Suprapubic skin (tissue), 4 donors: ENCODE measurements at places on chromosomes 16 and 17.

DNA sequence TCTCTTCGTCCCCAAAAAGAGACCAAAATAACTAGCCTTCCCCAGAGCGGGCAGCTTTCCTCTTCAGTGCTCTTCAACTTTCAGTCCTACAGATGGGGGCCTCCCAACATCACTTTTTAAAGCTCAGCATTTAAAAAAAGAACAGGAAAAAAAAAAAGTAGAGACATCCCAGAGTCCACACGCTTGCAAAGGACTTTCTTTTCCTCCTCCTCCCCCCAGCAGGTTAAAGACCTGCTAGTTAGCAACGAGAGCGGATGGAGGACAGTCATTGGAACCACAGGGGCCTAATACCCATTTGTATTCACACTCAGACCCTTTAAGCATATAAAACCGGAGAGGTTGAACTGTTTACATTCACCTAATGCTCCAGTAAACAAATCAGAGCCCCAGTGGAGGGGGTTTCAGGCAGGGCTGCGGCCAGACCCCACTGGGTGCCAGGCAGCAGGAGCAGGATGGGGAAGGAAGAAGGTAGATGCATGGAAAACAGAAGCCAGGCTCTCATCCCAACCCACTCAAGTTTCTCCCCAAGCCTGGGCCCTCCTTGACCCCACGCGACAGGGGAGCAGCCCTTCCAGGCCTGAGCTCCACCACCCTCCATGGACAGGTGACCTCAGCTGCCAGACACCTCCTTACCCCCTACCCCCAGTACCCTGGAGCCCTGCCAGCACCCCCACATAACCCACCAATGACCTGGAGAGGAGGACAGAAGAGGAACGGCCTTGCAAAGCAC lies 15.2 kb downstream of the ZFHX3 start:
- no peak overlapping the region for H3K4me3 ChIP-seq
- no peak overlapping the region for H3K27ac ChIP-seq
- peaks cover 26% of the 10 kb centered on the region for H3K4me1 ChIP-seq
- DNase-seq = no peak

- H3K4me1 ChIP-seq = peaks cover 71% of the 10 kb centered on the region
- H3K27me3 ChIP-seq = peaks cover 90% of the 10 kb centered on the region
- H3K36me3 ChIP-seq = no peaks in the 10 kb centered on the region
- H3K4me3 ChIP-seq = peak overlapping the region; percentile 33
Measured at GRCh38 chr17:79801156-79802038, 4.5 kb upstream of the CBX8 start.

DNA sequence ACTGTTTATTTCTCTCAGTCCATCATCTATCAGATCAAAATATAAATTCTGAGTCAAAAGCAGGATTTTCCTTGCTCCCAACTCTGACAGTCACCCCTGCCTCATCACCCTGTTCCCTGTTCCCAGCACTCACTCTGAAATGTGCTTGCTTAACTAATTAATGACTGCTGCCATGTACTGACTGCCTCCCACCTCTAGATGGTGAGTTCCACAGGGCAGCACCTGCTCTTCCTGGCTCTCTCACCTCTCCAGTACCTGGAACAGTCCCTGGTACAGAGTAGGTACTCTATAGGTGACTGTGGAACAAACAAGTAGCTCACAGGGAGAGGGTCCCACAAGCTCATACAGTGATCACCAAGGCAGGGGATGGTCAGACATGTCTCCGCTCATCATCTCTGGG lies 114.3 kb upstream of the C16orf82 start:
- no peaks in the 10 kb centered on the region for H3K4me1 ChIP-seq
- no peak overlapping the region for H3K4me3 ChIP-seq
- H3K27me3 ChIP-seq = peaks cover 5% of the 10 kb centered on the region
- DNase-seq = no peak
- H3K36me3 ChIP-seq = no peaks in the 10 kb centered on the region
- no peak overlapping the region for H3K27ac ChIP-seq

DNA sequence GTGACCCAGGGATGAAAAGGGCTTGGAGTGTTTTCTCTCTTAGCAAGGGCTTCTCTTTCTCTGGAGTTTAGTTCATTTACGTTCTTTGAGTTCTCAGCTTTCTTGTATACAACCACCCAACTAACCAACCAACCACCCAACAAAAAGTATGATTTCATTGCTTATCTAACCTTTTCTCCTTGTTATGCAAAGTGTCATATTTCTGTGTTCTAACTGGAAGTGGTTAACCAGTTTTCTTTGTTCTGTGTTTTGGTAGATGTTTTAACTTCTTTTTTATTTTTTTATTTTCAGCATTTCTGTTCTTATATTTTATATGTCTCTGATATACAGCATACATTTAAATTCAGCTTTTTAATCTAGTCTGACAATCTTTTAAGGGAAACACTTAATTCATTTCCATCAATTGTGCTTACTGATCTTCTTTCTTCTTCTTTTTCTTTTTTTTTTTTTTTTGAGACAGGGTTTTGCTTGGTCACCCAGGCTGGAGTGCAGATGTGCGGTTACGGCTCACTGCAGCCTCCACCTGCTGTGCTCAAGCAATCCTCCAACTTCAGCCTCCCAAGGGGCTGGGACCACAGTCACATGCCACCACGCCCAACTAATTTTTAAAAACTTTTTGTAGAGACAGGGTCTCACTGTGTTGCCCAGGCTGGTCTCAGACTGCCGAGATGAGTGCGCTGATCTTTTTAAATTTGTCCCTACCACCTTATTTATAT lies 29.6 kb downstream of the NLK start:
- H3K36me3 ChIP-seq = no peaks in the 10 kb centered on the region
- DNase-seq = no peak
- no peak overlapping the region for H3K4me3 ChIP-seq
- H3K27me3 ChIP-seq = no peaks in the 10 kb centered on the region

- no peaks in the 10 kb centered on the region for H3K27me3 ChIP-seq
- H3K36me3 ChIP-seq = no peaks in the 10 kb centered on the region
- H3K27ac ChIP-seq = no peak overlapping the region
- DNase-seq = no peak
- no peaks in the 10 kb centered on the region for H3K4me1 ChIP-seq
- H3K4me3 ChIP-seq = no peak overlapping the region
Measured at GRCh38 chr16:63980763-63981162, 1141.1 kb downstream of the CDH11 start.

GRCh38 chr17:31394544-31394943 lies 3.1 kb downstream of the RAB11FIP4 start:
- no peak overlapping the region for H3K27ac ChIP-seq
- DNase-seq = no peak
- peaks cover 19% of the 10 kb centered on the region for H3K4me1 ChIP-seq
- peaks cover 43% of the 10 kb centered on the region for H3K27me3 ChIP-seq

DNA sequence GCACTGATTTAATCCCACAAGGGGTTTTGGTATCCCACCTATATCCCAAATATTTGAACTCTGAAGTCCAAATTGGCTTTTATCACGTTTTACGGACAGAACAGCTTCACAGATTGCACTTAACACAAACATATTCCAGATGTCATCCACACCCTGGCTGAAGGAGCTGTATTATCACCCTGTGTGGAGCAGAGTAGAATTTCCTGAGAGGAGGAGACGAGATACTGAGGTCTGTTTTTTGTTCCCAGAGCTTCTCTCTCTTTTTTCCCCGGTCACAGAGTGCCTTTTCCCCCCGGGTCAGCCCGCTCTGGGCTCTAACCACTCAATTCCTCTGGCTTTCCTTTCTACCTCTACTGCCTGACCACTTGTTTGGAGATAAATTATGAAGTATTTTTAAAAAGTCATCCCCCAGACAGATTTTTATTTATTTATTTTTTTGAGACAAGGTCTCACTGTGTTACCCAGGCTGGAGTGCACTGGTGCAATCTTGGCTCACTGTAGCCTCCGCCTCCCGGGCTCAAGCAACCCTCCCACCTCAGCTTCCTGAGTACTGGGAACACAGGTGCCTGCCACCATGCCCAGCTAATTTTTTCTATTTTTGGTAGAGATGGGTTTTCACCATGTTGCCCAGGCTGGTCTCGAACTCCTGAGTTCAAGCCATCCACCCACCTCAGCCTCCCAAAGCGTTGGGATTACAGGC lies 30.7 kb downstream of the DNAH2 start:
- no peak for DNase-seq
- H3K4me3 ChIP-seq = no peak overlapping the region
- H3K36me3 ChIP-seq = no peaks in the 10 kb centered on the region
- peaks cover 3% of the 10 kb centered on the region for H3K4me1 ChIP-seq
- H3K27me3 ChIP-seq = no peaks in the 10 kb centered on the region
